ENCODE measurements at places on chromosomes 12 and 14. TPM values are rescaled to one million over a fixed set of nuclear protein-coding genes. Genes with fewer than 3 reads are reported as not detected.

- H3K27me3 ChIP-seq = no peaks in the 10 kb centered on the region
- no peaks in the 10 kb centered on the region for H3K36me3 ChIP-seq
- H3K4me1 ChIP-seq = no peaks in the 10 kb centered on the region
- no peak overlapping the region for H3K27ac ChIP-seq
These were observed 101.0 kb downstream of the DERA start for GRCh38 chr12:16012117-16012516.

The PRB2 gene
- total RNA-seq = not detected

DNA sequence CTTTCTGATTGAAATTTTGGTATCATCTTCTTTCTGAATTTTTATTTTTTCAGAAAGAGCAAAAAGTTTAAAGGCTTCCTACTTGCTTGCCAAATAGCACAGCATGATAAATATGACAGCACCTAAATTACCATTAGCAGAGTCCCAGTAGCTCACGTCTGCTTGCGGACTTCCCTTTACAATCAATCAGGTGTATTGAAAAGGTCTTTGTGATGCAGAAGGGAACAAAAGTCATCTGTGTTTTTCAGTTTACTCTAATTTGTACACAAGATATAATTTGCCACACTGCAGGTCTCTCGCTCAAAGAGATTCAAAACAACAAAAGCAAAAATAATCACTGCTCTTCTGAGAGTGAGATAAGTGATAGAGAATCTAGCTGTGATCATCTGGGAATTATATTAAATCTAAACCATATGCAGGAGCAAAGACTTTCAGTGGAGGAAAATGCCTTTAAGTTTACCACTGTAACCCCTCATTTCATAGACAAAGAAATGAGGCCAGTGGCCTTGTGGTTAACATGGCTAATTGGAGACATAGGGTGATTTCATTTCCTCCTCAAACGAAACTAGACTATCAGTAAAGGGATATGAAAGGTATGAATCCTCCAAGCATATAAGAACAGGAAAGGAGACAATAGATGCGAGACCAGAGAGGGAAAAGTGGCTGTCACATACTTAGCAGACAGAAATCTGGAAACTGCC is 240.8 kb upstream of the TMPO start:
- H3K4me1 ChIP-seq = no peaks in the 10 kb centered on the region
- H3K27me3 ChIP-seq = no peaks in the 10 kb centered on the region
- DNase-seq = no peak
- no peak overlapping the region for H3K27ac ChIP-seq
- no peak overlapping the region for H3K4me3 ChIP-seq

The OR2AP1 gene
- total RNA-seq = not detected

DNA sequence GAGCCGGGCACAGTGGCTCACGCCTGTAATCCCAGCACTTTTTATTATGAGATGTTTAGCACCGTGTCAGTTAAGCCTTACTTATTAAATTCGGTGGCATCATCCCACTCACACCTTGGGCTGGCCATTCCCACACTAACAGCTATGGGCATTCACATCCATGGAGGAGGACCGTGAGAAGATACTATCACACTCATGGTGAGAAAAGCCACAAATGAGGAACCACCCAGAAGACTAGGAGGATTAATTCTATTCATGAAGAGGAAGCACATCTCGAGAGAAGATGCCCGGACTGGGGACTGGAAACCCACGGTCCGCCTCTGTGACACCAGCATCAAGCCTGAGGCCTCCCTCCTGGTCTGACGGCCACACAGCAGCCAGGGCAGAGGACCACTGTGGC is 4.9 kb downstream of the CDC42BPB start:
- H3K27ac ChIP-seq = no peak overlapping the region
- no peak for DNase-seq
- H3K27me3 ChIP-seq = no peaks in the 10 kb centered on the region
- no peaks in the 10 kb centered on the region for H3K4me1 ChIP-seq
- peaks cover 2% of the 10 kb centered on the region for H3K36me3 ChIP-seq

All from astrocyte (in vitro differentiated cells and primary cell).